ENCODE measurements at places on chromosomes 2 and 18.

DNA sequence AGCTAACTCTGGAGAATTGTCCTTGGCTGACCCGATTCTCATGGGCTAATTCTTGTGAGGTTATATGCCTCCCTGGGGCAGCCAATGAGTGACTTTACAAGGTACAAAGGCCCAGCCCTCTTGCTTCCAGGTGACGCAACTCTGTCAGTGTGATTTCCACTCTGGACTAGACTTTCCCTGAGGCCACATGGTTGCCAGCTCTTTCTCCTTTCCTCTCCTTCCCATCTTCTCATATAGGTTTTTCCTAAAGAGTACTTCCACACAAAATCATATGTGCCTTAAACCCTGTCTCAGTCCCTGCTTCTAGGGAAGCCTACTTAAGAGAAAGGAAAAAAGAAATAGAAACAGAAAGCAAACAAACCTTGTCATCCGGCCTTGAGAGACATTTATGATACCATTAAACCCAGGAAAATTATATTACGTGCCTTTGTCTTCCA lies 226.2 kb upstream of the ZSWIM2 start:
- peak; percentile 25 for DNase-seq

- DNase-seq = no peak
These were observed 144.7 kb downstream of the COL6A3 start for GRCh38 chr2:237269138-237269875.

DNA sequence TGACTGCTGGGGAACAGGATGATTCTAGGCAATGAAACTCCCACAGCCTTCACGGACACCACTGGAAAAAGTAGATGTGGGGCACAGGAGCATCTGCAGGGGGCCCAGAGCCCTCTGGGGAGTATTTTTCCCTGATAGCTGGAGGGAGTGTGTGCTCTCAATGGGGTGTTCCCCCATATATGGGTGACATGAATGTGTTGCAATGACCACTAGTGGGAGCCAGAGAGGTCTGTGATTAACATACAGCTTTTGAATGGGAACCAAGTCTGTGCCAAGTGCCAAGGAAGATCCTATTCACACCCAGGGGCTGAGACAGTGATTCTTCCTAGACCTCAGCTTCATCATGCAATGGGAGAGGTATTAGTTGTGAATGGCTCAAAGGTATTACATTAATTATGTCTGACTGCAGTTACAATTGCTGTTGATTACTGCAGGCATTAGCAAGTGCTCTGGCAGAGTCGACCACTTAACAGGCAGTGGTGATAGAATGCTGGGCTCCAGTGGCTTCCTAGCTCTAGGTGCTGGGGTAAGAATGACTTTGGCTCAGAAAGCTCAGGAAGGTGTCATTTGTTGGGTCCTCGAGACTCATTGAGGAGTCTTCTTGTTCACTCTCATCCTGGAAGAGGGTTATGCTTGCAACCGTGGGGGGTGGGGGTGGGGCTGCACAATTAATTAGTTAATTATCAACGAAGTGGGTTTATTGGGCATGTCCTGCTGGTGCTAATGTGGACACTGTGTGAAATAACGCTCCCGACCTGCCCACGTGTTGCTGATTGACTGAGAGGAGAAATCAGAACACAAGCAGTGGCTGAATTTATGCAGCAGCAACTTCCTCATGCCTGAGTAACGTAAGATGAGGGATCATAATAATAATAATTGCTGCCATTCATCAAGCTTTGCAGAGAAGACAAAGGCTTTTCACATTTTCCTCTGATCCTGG lies 194.1 kb downstream of the CLIP4 start:
- peak; percentile 30 for DNase-seq

GRCh38 chr2:20925265-20925889 lies 102.5 kb upstream of the LDAH start:
- no peak for DNase-seq

DNA sequence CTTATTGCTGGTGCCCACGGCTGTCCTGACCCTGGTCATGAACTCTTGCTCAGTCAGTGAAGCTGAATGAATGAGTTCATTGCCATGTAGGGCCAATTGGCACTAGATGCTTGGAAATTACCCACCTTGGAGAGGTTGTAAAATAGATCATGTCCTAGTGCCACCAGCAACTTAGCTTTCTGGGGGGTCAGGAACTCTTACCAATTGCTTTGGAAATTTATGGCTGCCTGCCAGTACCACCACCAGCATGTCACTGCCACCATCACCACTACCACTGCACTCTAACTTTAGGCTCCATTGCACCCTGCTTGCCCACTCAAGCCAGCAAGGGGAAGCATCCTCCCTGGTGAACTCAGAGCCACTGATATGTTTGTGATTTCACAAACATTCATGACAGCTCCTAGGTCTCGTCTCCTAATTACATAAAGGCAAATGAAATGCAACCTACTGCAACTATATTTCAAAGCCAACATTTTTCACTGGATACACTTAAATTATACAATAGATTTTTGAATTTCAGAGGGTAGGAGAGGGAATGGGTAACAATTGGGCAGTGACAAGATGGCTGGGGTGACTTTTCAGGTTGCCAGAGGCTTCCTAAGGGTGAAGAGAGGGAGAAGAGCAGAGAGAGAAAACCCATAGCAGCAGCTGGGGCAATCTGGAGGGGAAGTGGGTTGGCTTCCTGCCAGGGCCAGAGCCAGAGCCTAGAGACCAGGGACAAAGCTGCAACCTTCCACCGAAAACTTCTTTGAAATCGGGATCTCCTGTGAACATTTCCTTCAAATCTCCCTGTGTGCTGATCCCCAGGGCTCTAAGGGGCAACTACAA lies 3.5 kb upstream of the EMILIN1 start:
- peak; percentile 65 for DNase-seq

GRCh38 chr2:74925361-74925786 lies 33.1 kb upstream of the POLE4 start:
- no peak for DNase-seq

- DNase-seq = no peak
These were observed 132.2 kb downstream of the TNS1 start for GRCh38 chr2:217870528-217871011.

GRCh38 chr18:3448838-3449511 lies 997 bp upstream of the TGIF1 start:
- DNase-seq = no peak

GRCh38 chr2:98084151-98084868 lies 2.7 kb upstream of the VWA3B start:
- DNase-seq = no peak

- DNase-seq = no peak
These were observed 79.4 kb downstream of the MARCHF4 start for GRCh38 chr2:216292886-216293301.

DNA sequence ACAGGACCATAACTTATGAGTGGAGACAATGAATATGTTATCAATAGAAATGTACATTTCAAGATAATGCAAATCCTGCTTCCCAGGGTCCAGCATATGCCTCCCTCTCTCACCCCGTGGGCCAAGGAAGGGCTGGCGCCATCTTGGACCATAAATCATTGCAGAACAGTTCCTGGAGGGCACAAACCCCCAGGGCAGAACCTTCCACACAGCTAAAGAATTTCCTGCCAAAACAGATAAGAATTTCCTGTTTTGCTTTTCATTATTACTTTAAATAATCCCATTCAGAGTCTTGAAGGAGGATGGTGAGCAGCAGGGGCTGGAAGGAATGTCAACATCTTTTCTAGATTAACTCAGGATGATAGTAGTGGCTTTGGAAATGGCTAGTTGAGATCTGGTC lies 53.7 kb downstream of the EHD3 start:
- no peak for DNase-seq

- DNase-seq = peak; percentile 29
These were observed 172.1 kb downstream of the UPP2 start for GRCh38 chr2:158273791-158274190.

GRCh38 chr2:215288112-215288815 lies 23.6 kb upstream of the ATIC start:
- DNase-seq = no peak

- DNase-seq = no peak
These were observed 6.4 kb downstream of the TWIST2 start for GRCh38 chr2:238854246-238854645.

- no peak for DNase-seq
These were observed 16.2 kb downstream of the SAG start for GRCh38 chr2:233323851-233324250.

DNA sequence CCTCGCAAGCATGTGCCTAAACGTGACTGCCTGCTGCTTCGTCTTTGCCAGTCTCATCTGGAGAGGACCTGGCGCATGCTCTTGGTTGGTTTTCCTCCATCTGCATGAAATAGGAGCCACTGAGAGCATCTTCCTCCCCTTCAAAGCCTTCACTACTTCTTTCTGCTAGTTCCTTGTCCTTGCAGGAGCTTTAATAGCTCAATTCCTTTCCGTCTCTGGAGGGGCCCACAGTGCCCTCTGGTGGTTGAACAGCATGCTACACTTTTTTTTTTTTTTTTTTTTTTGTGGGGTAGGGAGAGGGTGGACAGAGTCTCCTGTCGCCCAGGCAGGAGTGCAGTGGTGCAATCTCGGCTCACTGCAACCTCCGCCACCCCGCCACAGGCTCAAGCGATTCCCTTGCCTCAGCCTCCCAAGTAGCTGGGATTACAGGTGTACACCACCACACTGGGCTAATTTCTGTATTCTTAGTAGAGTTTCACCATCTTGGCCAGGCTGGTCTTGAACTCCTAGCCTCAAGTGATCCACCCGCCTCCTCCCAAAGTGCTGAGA lies 59.6 kb downstream of the SP110 start:
- DNase-seq = peak; percentile 49

DNA sequence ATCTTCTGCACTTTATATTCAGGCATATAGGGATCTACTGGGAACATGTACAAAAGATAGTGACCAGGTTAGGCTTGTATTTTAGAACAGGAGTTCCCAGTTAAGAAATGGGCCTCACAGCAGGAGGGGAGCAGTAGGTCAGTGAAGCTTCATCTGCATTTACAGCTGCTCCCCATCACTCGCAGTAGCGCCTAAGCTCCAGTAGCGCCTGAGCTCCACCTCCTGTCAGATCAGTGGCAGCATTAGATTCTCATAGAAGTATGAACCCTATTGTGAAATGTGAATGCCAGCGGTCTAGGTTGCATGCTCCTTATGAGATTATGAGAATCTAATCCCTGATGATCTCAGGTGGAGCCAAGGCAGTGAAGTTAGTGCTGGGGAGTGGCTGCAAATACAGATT lies 224.4 kb upstream of the CYRIA start:
- no peak for DNase-seq

DNA sequence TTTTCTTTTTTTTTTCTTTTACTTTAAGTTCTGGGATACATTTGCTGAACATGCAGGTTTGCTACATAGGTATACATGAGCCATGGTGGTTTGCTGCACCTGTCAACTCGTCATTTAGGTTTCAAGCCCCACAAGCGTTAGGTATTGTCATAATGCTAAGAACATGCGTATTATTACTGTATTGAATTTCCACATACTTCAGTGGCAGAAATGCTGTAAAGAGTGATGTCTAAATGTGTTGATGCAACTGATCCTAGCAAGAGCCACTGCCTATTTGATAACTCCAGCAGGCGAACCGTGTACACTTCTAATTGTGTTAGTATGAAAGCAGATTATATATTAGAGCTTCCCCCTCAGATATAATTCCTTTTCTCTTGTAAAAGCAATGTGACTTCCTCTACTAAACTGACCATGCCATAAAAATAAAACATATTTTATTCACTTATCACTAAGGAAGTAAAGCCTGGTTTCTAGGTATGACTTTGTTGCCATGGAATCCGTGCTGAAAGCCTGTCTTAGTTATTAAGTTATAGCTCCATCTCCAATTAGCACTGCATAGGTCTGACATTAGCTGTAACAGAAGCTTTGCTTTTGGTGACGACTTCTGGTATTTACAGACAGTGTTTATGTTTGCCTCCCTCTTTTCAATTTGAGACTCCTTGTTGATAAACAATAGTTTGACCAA lies 280.0 kb downstream of the GALR1 start:
- no peak for DNase-seq

GRCh38 chr2:134246154-134246874 lies 7.6 kb upstream of the MGAT5 start:
- DNase-seq = no peak

DNA sequence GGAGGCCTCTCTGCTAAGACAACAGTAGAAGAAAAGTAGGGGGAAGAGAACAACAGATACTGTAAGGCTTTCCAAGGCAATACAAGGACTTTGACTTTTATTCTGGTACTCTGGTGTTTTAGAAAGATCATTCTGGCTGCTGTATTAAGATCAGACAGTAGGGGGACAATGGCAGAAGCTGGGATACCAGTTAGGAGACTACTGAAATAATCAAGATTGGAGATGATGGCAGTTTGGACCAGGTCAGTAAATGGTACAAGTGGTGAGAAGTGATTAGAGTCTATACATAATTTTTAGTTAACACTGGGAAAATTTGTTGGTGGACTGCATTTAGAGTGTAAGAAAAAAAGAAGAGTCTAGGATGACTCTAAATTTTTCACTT lies 139.7 kb downstream of the ROCK1 start:
- DNase-seq = no peak

- DNase-seq = no peak
These were observed 79.7 kb downstream of the EML4 start for GRCh38 chr2:42248846-42249245.

- no peak for DNase-seq
These were observed 17.7 kb downstream of the SCYGR5 start for GRCh38 chr2:227684258-227684657.

- DNase-seq = no peak
These were observed 35.2 kb downstream of the NPPC start for GRCh38 chr2:231890896-231891513.

DNA sequence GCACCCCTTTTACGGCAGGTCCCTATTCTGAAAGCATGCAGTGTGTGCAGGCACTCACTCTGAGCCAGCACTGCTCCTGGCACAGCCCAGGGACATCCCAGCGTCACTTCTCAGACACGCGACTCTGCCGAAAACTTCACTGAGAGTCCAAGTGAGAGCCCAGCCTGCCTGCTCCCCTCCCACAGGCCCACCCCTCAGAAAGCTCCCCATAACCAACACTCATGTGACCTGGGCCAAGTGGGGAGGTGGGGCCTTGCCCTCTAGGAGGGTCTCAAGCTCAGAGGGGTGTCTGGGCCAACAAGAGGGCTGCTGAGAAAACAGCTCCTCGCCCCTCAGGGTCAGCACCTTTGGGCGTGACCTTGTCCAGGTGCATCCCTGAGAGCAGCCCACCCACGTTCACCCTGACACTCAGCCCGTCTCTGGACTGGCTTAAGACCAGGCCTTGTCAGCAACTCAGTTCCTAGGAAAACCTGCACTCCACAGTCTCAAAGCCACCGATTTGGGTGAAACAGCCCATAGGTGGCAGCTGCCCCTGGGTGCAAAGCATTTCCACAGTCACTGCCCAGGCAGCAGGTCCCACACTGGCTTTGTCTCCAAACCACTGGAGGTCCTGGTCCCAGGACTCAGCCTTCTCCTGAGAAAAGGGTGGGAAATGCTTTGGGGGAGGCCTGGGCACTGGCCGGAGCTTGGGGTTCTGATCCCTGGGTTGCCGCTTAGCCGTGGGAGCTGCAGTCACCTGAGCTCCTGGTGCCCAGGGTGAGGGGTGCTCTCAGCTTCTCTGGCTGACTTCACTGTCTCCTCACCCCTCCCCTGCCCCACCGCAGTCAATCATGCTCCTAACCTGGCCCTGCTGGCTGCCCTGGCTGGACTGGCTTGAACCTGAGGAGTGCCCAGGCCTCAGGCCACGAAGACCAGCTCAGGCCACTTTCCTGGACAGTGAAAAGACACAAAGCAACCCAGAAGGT lies 209.6 kb downstream of the HDAC4 start:
- DNase-seq = peak; percentile 11

GRCh38 chr2:56376699-56377665 lies 193.2 kb downstream of the CCDC85A start:
- DNase-seq = no peak
